NCI-H510A (cell line): ENCODE measurements at places on chromosomes 2 and 18.

DNA sequence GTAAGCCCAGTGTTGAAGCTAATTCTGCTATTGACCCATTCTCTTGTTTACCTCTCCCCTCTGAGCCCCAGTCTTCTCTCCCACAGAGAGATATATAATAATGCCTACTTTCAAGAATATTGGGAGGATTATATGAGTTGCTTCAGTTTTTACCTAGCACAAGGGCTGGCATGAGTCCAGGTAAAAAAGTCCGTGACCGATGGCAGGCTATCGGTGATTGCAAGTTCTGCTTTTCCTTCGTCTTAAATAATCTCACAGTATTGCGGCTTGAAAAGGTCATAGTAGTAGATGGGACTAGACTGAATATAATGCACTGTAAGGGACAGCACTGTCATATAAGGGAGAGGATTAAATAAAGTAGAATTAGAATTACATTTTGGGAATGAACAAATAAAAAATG, 77.6 kb downstream of the KIF5C start:
- no peak for DNase-seq

- no peak for DNase-seq
These were observed 238.5 kb upstream of the ERBB4 start for GRCh38 chr2:212777020-212777491.

DNA sequence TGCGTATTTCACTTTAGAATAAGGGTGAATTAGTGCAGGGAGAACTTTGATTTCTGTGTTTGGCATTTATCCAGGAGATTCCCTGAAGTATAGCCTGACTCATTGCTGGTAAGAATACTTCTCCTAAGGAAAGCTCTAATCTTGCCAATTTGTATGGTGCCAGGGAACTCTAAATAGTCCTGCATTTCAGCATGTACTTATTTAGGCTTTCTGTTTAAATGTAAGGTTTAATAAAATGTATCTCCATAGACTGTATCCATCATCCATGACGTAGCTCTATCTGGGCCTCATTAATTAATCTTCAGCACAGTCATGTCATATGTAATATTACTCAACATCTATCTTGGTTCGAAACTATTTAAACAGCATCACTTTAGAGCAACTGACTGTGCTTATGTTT, 127.7 kb downstream of the DOK6 start:
- DNase-seq, result no peak

GRCh38 chr2:64985447-64985846, 3.8 kb upstream of the SLC1A4 start:
- no peak for DNase-seq

DNA sequence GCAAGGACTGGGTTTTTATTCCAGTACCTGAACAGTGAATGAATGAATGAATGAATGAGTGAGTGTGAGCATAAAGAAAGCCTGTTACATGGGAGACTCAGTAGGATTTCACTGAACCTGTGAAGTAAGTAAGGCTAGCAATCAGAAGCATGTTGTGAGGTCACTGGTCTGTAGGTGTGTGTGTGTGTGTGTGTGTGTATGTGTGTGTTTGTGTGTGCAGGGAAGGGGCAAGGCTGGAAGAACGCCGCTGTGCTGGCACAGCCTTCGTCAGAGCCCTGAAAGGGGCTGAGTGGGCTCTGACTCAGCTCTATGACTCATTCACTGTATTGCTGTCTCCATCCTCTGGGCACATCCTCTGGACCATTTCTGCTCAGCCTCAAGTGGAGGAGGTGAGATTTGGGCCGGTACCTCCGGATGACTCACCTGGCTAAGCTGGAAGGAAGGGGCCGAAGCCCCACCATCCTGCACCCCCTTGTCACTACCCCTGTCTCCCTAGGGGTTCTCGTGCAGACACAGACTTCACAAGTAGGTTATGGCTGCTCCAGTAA, 51.4 kb upstream of the MRPL33 start:
- DNase-seq, result no peak

DNA sequence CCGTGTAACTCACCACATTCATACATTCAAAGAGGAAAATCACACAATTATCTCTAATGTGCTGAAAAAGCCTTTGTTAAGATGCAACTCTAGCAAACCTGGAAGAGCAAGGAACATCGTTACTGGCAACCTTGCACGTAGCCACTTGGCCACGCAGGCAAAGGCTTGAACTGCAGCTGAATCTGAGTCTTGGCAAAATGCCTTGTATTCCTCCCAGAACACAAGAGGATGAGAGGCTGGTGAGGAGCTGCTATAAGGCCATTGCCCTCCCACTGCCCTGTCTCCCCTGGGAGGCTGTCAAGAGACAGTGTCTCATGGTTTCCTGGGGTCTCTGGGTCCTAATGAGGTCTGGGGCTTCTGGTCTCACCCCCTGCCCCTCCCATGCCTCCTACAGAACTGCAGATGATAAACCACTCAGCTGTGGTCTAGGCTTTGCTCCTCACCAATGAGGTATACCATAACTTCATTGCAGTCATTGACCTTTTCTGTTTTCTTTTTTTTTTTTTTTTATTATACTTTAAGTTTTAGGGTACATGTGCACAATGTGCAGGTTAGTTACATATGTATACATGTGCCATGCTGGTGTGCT, 141.4 kb downstream of the SPP2 start:
- no peak for DNase-seq

DNA sequence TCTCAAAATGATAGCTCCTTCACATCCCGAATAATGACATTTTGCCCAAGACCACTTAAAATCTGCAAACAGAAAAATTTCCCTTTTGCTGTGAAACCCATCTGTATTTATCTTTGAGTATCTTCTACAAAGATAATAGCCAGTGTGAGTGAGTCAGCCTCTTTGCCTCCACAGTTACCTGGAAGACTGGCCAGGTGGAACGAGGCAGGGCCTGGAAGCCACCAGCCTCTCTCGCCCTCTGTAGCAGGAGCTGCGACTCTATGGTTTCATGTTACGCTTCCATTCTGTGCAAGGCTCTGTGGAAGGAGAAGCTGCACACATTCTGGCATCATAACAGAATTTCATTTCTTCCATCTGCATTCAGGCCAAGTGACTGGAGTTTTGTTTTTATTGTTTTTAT, 9.5 kb downstream of the ELP2 start:
- peak; percentile 58 for DNase-seq

DNA sequence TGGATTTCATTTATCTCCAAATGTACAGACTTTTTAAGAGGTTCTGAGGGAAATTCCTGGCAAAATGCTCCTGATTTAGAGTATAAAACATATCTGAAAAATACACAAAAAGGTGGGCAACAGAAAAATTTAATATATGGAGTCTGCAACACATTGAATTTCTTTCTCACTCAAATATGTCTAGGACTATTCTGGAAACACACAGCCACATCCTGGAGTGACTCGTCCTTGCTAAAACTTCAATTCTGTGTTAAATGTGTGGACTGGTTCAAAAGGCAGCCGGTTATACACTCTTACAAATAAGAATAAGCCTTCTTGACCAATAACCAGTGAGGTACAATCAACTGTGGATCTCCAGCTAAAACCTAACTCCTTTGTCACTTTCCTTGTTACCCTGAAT, 44.1 kb upstream of the RND3 start:
- DNase-seq, result no peak

DNA sequence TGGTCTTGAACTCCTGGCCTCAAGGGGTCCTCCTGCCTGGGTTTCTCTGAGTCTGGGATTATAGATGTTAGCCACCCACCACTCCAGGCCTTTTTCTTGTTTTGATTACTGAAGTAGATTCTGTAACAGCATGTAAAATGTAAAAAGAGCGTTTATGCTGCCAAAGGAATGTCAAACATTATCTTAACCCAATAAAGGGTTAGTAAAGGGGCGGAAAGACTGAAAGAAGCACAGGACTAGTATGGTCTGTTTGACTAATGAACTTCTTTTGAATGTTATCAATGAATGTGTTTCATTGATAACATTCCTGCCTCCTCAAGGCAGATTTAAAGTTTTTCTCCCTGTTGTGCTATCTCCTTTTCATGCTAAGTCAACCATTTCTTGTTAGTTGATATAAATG, 29.4 kb downstream of the GPD2 start:
- DNase-seq, result no peak

GRCh38 chr18:8661754-8662559, 43.4 kb upstream of the MTCL1 start:
- DNase-seq, result peak; percentile 88

GRCh38 chr18:23641143-23641720, 21.5 kb downstream of the ANKRD29 start:
- no peak for DNase-seq

DNA sequence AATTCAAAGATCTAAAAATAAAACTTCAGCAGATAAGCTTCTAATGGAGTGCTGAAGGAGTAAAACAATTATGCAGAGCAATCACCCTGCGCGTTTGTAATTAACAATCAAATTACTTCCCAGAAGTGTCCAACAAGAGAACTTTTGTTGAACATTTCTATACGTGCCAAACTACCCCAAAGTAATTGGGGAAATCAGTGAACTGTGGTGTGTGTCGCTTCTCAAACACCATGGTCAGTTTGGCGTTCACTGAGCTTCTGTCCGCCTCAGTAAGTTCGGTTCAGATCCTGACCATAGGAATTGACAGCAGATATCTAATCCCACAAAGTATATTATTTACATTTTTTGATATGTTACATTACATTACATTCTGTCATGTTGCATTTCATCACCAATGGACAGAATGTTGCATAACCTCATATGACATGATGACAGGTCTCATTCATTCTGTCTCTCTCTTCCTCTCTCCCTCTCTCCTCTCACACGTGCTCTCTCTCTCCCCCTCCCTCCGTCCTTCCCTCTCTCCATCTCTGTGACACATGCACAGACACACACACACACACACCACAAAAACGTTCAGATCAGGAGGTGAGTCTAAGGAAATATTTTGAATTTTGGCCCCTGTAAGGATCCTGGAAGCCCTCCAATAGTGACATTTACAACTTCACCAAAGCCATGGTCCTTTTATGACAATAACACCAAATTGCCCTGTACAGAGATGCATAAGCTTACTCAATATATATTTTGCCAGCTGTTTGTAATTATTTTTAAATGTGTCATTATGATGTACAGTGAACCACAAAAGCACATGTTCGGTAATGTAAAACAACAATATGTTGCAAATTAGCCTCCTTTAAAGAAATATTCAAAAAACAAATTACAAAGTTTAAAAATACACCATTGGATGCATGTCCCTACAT, 269.2 kb downstream of the FIGN start:
- DNase-seq, result no peak

GRCh38 chr2:101909760-101910159, 82.0 kb upstream of the IL1R2 start:
- no peak for DNase-seq

- DNase-seq, result no peak
These were observed 2.4 kb downstream of the HNRNPLL start for GRCh38 chr2:38600242-38600891.

DNA sequence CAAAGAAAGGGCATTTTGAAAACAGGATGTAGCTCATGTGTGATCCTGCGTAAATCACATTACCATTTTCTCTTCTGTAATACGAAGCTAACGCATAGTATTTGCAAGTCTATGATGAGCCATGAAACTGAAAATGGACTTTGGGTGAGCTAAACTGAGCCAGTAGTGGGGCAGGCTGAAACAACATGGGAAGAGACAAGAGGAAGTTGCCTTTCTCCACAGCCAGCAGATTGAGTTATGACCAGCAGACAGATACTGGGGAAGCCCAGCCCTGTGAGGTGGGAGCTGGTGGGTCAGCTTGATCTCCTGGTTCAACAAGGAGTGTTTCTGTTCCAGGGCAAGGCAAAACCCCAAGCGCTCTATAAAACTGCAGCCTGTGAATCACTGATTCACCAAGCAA, 11.8 kb downstream of the CYRIA start:
- DNase-seq, result no peak

GRCh38 chr2:233015019-233015645, 2.1 kb upstream of the NGEF start:
- DNase-seq, result no peak

- peak; percentile 50 for DNase-seq
These were observed 25.2 kb downstream of the PTRHD1 start for GRCh38 chr2:24768013-24768412.

DNA sequence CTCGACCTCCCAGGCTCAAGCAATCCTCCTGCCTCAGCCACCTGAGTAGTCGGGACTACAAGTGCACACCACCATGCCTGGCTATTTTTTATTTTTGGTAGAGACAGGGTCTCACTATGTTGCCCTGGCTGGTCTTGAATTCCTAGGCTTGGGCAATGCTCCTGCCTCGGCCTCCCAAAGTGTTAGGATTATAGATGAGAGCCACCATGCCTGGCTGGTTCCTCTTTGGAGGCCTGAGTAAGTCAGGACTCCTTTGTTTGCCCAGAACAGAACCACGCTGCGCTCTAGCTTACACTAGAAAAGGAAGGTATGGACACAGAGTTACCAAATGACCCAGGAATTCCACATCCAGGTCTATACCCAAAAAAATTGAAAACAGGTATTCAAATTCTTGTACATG, 135.9 kb upstream of the SLC1A4 start:
- DNase-seq, result no peak

DNA sequence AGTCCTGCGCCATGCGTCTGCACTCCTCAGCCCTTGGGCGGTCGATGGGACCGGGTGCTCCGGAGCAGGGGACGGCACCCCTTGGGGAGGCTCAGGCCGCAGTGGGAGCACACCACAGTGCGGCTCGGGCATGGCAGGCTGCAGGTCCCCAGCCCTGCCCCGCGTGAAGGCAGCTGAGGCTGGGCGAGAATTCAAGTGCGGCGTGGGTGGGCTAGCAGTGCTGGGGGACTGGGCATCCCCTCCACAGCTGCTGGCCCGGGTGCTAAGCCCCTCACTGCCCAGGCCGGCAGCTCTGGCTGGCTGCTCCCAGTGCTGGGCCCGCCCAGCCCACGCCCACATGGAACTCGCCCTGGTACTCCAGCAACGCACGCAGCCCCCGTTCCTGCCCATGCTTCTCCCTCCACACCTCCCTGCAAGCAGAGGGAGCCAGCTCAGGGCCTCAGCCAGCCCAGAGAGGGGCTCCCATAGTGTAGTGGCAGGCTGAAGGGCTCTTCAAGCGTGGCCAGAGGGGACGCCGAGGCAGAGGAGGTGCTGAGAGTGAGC, 198.3 kb upstream of the CNTNAP5 start:
- DNase-seq, result no peak

DNA sequence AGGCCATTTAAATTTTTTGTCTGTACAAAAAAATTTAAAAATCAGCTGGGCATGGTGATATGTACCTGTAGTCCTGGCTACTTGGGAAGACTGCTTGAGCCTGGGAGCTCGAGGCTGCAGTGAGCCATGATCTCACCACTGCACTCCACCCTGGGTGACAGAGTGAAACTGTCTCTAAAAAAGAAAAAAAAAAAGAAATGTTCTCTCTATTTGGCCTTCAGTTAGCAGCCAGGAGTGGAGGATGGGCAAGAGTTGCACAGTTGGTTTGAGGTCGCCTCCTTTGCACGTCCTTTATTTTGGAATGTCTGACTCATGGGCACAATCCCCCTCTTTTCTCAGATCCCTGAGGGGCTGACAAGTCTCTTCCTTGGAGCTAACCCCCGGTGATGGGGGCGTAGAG, 26.3 kb downstream of the ITM2C start:
- no peak for DNase-seq

GRCh38 chr2:100542418-100542817, 20.4 kb upstream of the PDCL3 start:
- DNase-seq, result no peak

- DNase-seq, result no peak
These were observed 119.4 kb upstream of the CTDP1 start for GRCh38 chr18:79560042-79560860.
